ENCODE measurements at places on chromosomes 7 and 10. TPM values are rescaled to one million over a fixed set of nuclear protein-coding genes. Genes with fewer than 3 reads are reported as not detected.

- H3K27ac ChIP-seq: no peak overlapping the region
- H3K36me3 ChIP-seq: no peaks in the 10 kb centered on the region
- DNase-seq: no peak
- no peak overlapping the region for H3K4me3 ChIP-seq
- H3K27me3 ChIP-seq: peaks cover 17% of the 10 kb centered on the region
- no peaks in the 10 kb centered on the region for H3K4me1 ChIP-seq
These were observed 131.9 kb upstream of the PCGF5 start for GRCh38 chr10:91088300-91089140.

DNA sequence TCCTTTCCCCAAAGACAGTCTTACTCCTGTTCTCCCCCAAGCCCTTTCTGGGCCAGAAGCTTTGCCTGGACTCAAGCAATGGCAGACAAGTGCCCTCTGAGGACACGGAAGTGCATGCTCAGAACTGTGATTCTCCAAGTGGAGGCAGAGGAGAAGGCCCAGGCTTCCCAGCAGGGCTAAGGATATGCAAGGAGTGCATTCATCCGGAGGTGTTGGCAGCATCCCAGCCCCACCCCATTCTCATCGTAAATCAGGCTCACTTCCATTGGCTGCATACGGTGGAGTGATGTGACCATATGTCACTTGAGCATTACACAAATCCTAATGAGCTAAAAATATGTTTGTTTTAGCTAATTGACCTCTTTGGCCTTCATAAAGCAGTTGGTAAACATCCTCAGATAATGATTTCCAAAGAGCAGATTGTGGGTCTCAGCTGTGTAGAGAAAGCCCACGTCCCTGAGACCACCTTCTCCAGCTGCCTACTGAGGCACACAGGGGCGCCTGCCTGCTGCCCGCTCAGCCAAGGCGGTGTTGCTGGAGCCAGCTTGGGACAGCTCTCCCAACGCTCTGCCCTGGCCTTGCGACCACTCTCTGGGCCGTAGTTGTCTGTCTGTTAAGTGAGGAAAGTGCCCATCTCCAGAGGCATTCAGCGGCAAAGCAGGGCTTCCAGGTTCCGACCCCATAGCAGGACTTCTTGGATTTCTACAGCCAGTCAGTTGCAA lies 1.4 kb upstream of the RBP3 start:
- DNase-seq: peak; percentile 16
- no peaks in the 10 kb centered on the region for H3K36me3 ChIP-seq
- no peak overlapping the region for H3K4me3 ChIP-seq
- no peak overlapping the region for H3K27ac ChIP-seq

DNA sequence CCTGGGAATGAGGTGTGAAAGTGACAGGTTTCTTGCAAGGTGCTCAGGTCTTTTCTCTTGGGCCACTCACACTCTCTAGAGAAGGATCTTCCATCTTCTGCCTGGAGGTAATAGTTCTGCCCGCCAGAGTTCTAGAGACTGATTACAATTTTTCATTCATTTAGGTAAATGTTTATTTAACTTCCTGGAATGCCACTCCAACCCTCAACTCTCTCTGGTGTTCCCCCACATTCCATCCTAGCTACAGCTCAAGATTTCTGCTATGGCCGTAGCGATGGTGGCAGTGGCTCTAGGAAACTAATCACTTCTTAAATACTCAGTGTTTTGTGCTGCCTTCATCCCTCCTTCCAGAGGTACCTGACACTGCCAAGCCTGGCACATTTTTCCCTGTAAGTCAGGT lies 174.6 kb downstream of the WDR11 start:
- no peak overlapping the region for H3K27ac ChIP-seq
- no peak overlapping the region for H3K4me3 ChIP-seq
- no peaks in the 10 kb centered on the region for H3K4me1 ChIP-seq

DNA sequence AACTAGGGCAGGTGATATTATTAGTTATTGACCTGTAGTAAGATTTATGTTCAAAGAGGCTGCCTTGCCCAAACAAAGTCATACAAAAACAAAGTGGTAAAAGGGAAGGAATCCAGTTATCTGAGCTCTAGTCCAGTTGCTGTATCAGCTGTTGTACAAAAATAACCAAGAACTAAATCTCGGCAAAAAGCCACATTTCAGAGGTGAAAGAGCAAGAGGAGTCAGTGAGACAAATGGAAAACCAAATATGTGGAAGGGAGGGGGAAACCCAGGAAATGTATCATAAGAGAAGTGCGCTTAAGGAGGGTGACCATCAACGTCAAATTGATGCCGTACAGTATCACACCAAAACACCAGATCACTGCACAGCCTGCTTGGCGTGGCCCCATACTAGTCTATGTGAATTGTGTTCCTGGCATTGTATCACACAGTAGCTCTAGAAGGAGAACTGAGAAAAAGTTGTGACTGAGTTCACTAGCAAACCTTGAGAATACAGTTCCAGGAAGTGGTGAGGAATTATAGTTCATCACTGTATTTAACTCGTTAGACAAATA lies 6.4 kb downstream of the AGBL3 start:
- H3K36me3 ChIP-seq: peaks cover 28% of the 10 kb centered on the region
- no peaks in the 10 kb centered on the region for H3K27me3 ChIP-seq
- no peak overlapping the region for H3K27ac ChIP-seq
- no peak for DNase-seq

GRCh38 chr10:6649903-6650302 lies 69.8 kb upstream of the PRKCQ start:
- no peaks in the 10 kb centered on the region for H3K36me3 ChIP-seq
- H3K4me3 ChIP-seq: no peak overlapping the region
- no peak for DNase-seq
- H3K27me3 ChIP-seq: peaks cover 7% of the 10 kb centered on the region

Gene CHCHD2
- total RNA-seq: 419 TPM

Gene SPDYE17
- not detected for total RNA-seq

Data from natural killer cell treated with Interleukin-12 subunit alpha and Interleukin-12 subunit beta and Interleukin-15 and Interleukin-18, amount 100 ng/mL, for 72 hours (primary cell).